ENCODE measurements at places on chromosomes 16 and 17.

DNA sequence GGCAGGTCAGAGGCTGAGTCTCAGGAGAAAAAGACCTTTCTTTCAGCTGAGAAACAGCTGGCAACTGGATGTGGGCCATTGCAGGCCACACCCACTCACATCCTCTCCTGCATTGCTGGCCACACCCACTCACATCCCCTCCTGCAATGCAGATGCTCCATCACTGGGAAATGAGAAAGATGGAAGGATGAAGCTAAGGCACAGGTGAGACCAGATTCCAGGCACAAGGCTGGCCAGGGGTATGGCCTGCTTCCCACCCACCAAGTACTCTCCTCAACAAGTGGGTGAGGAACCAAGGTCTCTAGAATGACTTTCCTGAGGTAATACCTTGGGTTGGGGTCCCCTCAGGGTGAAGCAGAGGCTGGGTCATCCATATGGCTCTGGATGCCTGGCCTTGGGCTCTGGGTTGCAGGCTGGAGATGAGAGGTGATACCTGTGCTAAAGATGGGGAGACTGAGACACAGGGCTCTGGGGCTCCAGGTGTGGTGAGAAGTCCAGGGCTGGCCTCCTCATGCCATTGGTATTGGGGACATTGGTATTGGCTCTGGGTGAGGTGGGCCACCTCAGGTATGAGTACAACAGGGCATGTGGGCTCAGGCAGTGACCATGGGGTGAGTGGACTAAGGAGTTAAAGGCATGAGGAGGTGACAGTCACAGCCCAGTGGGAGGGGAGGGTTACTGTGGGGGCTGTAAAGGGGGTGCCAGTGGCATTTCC is 1726.8 kb downstream of the TP53TG3F start:
- peak; percentile 60 for DNase-seq

GRCh38 chr16:67470359-67470758 is 10.6 kb downstream of the ATP6V0D1 start:
- no peak for DNase-seq

DNA sequence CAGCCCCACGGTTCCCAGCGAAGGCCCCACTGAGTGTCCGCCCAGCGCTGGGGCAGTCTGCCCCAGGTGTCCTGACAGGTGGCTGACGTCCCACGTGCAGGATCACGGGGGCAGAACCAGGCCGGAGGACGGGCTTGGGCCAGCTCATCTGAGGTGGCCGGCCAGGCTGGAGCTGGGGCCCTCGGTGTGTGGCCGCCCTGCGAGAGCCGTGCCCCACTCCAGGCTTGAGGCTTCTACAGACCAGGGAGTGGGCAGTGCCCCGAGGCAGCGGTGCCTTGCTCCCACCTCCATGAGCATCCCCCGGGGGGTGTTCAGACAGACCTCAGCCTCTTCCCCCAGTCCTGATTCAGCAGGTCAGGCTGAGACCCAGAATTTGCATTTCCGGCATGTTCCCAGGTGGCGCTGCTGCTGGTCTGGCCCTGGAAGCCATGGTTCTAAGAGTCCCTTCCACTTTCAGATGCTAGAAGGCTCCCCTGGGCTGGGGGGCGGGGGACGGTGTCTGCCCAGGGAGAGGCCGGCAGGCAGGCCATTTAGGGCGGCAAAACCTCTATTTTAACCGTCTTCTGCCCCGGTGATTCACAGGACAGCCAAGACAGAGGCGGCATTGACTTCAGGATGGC is 35.4 kb upstream of the PABPN1L start:
- no peak for DNase-seq

DNA sequence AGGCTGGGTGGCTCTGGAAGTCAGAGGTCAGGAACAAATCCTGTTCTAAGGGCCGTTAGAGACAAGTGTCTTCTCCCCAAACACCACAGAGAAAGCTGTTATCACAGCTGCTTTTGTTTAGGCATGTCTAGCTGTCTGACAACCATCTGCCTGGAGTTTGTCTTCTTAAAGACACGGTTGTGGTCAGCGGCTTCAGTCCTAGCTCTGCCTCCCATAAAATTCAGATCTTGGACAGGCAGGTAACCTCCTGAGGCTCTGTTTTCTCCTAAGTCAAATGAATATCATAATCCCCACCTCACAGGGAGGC is 2.3 kb upstream of the ITGA3 start:
- DNase-seq, result no peak

DNA sequence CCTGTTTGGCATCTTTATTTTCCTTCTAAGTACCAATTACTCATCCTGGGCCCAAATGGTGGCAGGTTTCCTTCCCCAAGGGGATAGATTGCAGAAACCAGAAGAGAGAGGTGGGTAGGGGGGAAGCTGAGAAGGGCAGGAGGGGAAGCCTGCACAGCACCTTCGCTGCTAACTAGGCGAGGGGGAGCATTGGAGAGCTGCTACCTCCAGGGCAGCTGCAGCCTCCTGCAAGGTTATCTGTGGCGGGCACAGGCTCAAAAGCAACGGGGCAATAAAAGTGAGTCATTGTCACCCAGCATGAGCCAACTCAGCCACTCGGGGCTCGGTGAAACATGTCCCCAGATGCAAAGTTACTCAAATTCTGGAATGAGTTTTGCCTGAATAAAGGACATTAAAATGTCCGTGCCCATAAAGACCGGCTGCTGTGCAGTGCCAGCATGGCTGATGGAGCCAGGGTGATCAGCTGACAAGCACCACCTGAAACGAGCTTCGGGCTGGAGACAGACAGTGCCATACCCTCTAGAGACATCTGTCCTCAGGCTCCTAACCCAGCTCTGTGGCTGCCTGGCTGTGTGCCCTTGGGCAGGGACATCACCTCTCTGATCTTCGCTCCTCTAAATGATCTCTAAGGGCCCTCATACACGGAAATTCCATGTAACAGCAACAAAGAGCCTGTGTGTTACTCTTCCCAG is 68.1 kb upstream of the GRIN2A start:
- no peak for DNase-seq

DNA sequence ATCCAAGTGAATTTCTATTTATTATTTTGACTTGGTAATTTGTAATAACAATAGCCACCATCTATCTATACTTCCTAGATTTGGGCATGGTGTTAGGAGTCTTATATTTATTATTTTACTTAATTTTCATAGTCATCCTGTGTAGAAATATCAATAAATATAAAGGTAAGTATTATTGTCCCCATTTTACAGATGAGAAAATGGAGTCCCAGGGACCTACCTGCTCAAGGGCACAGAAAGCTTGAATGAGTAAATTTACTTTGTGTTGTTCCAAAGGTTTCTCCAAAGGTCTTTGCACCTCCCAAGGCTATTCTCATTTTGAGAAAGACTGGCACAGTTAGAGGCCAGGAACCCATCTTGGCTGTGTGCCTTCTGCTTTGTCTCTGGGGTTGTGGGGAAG is 738.3 kb downstream of the WWOX start:
- DNase-seq, result no peak

GRCh38 chr16:80580109-80580832 is 39.5 kb downstream of the DYNLRB2 start:
- DNase-seq, result no peak

GRCh38 chr16:75535901-75536300 is at the start of gene CHST5:
Gene CHST5 (minus strand): TSS chr16:75536108. CDS start chr16:75530384, 5,724 bp downstream.
- DNase-seq, result no peak

DNA sequence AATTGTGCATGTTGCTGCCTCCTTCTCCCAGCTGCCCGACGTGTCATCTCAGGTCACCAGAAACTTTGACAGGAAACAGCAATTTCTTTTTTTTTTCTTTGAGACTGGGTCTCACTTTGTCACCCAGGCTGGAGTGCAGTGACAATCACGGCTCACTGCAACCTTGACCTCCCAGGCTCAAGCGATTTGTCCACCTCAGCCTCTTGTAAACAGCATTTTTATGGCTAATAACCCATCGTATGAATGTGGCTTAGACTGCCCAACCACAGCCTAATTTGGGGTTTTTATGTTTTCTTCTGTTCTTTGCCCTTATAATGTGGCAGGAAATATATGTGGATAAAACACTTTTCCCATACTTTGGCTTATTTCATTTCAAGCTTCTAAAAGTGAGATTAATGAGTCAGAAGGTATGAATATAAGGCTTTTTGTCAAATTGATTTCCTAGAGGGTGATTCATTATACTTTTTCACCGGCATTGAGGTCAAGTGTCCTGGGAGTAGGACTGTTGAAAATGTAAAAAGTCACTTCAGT is 31.0 kb upstream of the SLC5A10 start:
- no peak for DNase-seq

- no peak for DNase-seq
These were observed 84.9 kb downstream of the CACNG1 start for GRCh38 chr17:67129283-67129682.

All from coronary artery (tissue), 2 donors.